Stimulated activated CD4-positive, alpha-beta T cell treated with anti-CD3 and anti-CD28 coated beads, Interleukin-12 subunit alpha, Interleukin-12 subunit beta, amount 100 ng/mL, for 4 hours (primary cell): ENCODE measurements at places on chromosomes 6 and 20.

DNA sequence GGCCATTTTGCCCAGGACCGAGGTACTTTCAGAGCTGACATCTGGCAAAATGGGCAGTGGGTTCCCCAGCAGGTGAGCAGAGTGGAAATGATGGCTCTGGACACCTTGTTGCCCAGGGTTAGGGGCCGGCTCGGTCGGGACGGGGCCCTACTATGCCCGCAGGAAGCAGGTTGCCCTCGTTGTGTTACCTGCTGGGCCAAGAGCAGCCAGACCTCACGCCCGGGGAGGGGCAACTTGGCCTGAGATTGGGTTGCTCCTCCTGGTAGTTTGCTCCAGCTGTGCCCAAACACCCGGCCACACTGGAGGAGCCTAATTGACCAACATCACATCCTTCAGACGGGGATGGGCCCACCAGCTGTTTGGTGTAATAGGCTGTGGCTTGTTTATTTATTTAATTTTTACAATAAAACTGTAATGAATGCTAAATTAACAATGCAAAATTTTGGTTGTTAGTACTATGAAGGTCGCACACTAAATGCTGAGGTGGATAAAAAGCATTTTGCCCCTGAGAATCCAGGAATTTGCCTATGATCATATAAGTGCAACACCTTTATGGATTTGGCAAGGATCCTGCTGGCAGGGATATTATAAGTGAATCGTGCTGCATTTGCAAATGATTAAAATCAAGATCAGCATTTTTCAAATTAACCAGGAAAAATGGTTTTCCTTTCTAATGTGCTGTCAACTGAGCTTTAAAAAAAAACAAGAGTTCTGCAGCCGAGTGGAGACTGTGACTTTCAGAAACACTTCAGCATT is 26.6 kb upstream of the PCMTD2 start:
- no peak for DNase-seq

GRCh38 chr6:128168244-128168643 is 267.4 kb upstream of the THEMIS start:
- DNase-seq: no peak

GRCh38 chr6:92364948-92365541 is 1054.3 kb downstream of the EPHA7 start:
- DNase-seq: no peak

GRCh38 chr6:127301199-127301700 is 34.6 kb downstream of the RNF146 start:
- DNase-seq: no peak

GRCh38 chr20:49682278-49682677 is 31.4 kb downstream of the B4GALT5 start:
- DNase-seq: no peak

DNA sequence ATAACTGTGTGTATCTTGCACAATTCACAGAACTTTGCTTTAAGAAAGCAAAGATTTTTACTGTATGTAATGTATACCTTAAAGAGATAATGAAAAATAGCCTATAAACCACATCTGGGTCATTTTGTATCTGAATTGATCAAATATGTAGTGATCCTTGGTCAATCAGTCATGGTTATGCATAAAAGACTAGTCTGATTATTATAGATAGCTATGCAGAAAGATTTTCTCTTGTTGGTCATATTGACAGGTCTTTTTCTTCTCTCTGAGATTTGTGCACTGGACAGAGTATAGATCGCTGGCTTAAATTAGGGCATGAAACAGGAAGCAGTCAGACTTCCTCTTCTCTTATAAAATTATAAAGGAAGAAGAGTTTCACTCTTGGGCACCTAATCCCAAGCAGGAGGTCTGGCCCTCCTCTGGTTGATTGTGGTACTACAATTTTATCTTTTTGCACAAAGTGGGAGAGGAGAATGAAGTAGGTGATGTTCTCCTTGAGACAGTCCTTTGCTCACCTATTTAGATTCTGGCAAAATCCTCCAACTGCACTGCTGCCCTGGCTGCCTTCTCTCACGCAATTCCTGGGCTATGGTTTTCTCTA is 380.9 kb upstream of the RGS17 start:
- DNase-seq: no peak

DNA sequence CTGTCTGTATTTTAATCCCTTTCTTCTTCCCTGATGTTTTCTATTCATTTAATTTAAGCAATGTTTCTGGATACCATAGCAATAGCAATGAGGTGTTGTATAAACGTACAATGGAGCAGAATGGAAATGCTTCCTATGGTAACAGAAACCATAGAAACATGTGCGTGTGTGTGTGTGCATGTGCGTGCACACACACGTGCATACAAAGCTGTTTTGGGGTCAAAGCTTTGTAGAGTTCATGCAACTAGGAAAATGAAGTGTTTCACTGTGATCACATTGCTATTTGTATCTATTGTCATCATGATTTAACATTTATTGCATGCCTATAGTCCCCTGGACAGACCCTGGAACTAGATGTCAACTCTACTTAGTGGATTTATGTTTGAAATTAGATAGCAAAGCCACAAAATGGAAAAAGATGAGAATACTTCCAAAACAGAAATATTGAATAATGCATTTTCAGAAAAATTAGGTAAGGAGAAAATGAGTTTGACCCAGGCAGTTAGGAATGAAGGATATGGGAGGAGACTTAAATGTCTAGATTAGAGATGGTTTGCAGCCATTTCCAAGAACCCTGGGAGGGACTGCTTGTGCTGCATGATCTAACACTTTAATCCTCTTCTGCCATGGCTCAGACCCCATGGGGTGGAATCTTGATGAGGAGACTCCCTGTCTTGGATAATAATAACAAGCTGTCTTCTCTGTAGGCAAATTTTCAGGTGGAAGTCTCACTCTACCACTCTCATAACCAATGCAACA is 124.4 kb downstream of the TRMT11 start:
- no peak for DNase-seq

- DNase-seq: no peak
Measured at GRCh38 chr6:22237526-22237925, 59.3 kb downstream of the PRL start.
